Stimulated activated CD4-positive, alpha-beta T cell treated with anti-CD3 and anti-CD28 coated beads, Interleukin-1b, Interleukin-23, amount 100 ng/mL, for 1 hour (primary cell): ENCODE measurements at places on chromosomes 4 and X.

GRCh38 chrX:1465286-1466231, 12.8 kb upstream of the ASMTL start:
- DNase-seq, result no peak

- no peak for DNase-seq
These were observed 95.4 kb upstream of the MYOZ2 start for GRCh38 chr4:119040261-119040660.

DNA sequence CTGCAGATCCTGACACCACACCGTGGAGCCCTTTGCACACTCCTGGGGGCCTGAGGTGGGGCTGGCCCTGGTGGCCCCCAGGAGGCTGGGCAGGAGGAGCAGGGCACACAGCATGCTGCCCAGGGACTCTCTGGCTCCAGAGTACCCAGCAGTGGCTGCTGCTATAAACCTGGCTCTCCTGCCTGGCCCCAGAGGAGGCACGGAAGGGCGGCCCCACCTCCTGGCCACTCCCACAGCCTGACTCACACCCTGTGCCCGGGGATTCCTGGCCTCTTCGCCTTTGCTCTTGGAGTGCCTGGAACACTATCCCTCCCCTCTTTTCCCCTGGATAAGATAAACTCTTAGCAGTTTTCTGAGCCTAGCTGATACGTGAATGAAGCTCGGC, at the start of gene PSAPL1:
TSS of gene PSAPL1 (minus strand) at position 165 of the 385 bp plus-strand sequence. CDS start at position 114, 51 bp downstream.
- no peak for DNase-seq

- no peak for DNase-seq
These were observed 39.8 kb upstream of the NAP1L5 start for GRCh38 chr4:88737307-88737941.

GRCh38 chr4:98544141-98544817, 114.1 kb downstream of the TSPAN5 start:
- no peak for DNase-seq

- DNase-seq, result no peak
These were observed 59.4 kb upstream of the MAGEB2 start for GRCh38 chrX:30156009-30156408.

- DNase-seq, result no peak
These were observed 80.0 kb downstream of the GLRA3 start for GRCh38 chr4:174749091-174749490.

DNA sequence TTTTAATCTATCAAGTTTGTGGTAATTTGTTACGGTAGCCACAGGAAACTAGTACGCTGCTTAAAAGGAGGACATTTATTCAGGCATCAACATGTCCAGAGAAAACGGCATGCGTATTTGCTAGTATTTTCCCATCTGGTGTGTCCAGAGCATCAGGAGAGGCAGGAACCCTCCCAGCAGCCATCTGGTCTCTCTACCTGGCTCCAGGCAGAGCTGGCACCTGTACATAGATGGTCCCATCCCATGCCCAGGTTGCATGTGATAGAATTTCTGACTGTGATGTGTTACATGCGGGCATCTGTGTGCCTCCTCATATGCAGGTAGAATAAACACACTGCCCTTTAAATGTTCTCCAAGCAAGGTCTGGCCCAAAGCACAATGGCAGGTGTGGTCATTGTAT, 57.9 kb upstream of the PAGE1 start:
- DNase-seq, result no peak

GRCh38 chrX:52425775-52426174, 57.0 kb downstream of the XAGE2 start:
- DNase-seq, result no peak

DNA sequence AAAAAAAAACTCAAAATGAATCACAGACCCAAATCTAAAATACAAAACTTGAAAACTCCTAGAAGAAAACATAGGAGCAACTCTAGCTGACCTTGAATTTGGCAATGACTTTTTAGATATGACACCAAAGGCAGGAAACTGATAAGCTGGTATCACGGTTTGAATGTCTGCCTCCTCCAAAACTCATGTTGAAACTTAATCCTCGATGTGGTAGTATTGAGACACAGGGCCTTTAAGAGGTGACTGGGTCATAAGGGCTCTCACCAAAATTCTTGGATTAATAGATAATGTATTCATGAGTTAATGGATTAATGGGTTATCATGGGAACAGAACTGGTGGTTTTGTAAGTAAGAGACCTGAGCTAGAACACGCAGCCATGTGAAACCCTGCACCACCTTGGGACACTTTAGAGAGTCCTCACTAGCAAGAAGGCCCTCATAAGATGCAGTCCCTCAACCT, 40.5 kb downstream of the FRYL start:
- no peak for DNase-seq

DNA sequence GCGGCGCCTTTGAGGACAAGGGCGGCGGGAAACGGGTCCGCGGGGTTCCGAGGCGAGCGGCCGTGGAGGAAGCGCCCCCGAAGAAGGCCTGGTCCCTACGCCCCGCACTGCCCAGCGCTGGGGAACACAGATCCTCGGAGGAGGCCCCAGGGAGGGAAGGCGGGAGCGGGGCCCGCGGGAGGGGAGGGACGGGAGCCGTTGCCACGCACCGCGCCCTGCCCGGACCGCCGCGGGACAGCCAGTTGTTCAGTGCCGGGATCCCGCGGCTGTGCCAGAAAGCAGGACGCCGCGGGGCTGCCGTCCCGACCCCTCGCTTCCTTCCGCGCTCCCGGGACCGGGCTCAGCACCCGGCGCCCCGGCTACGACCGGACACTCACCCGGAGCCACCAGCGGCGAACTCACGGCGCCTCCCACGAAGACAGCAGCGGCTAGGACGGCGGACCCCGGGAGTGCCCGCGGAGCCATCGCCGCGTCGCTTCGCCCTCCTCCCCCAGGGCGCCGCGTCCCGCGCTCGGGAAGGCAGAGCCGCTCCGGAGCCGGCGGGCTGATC, 278 bp downstream of the RELL1 start:
- no peak for DNase-seq

DNA sequence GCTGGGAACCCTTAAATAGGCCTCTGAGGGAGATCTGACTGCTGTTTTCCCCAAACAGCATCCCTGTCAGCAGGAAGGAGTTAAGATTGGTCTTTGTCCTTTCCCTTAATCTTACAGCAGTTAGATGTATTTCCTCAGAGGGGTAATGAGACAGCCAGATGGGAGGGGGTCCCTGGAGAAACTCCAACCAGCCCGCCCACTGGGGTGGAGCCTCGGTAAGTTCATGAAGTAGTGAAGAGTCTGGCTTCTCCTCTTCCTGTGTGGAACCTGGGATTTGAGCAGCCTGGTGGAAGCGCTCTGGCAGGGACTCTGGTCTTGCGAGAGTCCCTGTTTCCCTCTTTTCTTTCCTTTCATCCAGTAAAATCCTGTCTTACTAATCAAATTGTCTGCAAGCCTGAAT, 330.0 kb downstream of the TLL1 start:
- DNase-seq, result no peak

GRCh38 chr4:88939697-88940096, 117.3 kb downstream of the FAM13A start:
- DNase-seq, result no peak

- no peak for DNase-seq
These were observed 81.3 kb downstream of the HMGN5 start for GRCh38 chrX:81120258-81120935.
